ENCODE measurements at places on chromosomes 12 and 14.

DNA sequence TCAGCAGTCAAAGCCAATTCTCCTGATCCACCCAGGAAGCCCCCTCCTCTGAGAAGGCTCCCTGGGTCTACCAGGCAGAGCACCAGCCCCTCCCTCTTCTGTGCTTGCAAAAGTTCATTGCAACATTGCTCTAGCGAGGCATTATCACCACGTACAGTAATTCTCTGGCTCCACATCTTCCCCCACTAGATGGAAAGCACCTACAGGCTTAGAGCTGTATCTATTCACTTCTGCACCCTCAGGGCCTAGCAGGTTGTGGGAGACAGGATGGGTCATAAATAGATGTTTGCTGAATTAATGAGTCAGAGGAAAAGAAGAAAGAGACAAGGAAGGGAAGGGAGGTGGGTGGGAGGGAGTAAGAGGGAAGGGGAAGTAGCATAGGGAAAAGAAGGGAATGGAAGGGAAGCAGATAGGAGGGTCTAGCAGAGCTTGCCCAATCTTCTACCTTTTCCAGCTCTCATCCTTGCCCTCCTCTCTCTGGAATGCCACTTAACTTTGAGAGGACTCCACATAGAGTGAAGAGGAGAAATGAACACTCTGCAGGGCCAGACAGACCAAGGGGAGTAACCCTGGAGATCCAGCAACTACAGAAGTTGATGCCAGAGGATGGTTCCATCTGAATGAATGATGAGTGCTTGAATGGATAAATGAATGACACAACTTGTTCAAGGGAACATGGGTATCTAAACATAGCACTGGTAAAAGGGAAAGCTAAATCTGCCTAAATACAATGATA, 42.0 kb upstream of the NT5DC3 start:
- DNase-seq, result no peak

DNA sequence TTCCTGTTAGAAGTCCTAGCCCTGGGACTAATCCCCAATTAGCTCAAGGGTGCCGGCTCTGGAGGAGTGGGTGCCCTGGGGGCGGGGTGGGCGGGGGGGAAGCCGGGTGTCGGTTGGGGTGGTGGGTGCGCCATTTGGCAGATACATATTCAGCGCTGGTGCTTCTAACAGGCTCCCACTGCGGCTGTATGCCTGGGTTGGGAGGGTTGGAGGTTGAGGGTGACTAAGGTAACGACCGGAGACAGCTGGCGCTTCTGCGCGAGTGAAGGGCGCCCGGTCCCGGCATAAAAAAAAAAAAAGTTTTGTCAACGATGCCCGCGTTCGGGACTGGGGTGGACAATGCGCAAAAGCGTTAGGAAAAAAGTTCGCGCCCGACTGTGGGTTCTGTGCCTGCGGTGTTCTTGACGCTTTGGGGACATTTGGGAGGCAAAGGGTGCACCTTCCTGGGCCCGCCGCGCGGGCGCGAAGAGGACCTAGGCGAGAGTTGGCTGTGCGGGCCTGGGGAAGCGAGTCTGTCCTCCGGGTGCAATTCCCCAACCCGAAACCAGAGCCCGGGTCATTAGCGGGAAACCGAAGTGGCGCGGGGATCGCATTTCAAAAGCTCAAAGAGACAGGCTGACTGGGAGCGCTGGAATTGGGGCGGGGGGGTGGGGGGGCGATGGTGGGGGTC, 19.2 kb downstream of the TBX3 start:
- DNase-seq, result no peak

DNA sequence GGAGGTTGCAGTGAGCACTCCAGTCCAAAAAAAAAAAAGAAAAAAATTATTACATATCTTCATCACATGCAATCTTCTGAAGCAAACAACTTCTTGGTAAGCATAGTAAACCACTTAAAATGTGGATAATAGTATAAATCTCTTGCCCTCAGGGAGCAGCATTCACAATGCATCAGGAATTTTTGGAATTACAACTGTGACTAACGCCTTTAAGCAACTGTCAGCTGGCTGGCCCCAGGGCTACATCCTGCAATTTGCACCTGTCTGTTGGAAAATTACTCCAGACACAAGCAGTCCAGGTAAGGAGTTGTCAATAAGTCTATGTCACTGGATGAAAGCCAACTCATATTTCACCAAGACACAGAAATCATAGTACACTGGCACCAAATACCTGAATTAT, 5.5 kb upstream of the SLC7A7 start:
- no peak for DNase-seq

- DNase-seq, result no peak
These were observed 87.1 kb downstream of the FBXL14 start for GRCh38 chr12:1507308-1507707.

DNA sequence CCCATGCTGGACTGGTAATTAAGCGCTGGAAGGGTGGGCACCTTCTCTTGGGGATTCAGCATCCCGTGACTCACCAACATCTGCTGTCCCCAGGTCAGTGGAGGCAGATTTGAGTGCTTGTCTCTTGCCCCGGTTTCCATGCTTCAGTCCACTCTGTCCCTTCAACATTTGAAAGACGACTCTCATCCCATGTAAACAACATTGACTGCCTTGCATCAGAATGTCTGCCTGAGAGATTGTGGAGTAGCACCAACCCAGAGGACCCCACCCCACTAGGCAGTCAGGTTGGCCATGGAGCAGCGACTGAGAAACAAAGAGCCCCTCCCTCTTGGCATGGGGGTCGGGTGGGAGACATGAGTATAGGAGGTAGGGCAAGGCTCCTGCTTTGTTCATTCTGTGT, 4.9 kb upstream of the STAC3 start:
- no peak for DNase-seq

- DNase-seq, result no peak
These were observed 27.1 kb downstream of the DAD1 start for GRCh38 chr14:22561661-22562579.

- DNase-seq, result peak; percentile 44
These were observed 98.6 kb downstream of the SCARB1 start for GRCh38 chr12:124764870-124765580.

- DNase-seq, result no peak
These were observed 953.3 kb downstream of the TRHDE start for GRCh38 chr12:73225371-73225937.

GRCh38 chr14:99772371-99773283, 20.6 kb upstream of the EML1 start:
- no peak for DNase-seq

- no peak for DNase-seq
These were observed 117.2 kb downstream of the SAMD4A start for GRCh38 chr14:54683882-54684794.

DNA sequence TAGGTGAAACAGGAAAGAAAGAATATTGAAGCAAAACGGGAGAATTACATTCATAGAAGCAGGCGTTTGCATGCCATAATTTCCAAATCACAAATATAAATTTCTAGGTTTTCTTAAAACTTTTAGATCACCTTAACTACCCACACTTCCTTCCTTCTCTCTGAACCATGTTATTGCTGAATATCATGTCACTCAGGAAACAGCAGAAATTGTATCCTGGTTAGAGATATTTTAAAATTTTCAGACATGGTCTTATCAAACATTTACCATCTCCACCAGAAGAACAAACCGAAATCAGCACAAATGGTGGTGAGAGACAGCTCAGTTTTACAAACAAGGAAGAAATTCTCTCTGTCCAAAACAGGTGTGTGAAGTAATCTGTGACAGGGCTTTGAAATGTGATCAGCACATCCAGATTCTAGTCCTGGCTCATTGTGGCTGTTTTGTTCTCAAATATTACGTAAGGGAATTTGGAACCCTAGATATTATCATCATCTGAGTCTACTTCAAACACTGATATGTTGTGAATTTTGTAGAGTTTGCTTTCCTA, 16.3 kb downstream of the TESPA1 start:
- no peak for DNase-seq

DNA sequence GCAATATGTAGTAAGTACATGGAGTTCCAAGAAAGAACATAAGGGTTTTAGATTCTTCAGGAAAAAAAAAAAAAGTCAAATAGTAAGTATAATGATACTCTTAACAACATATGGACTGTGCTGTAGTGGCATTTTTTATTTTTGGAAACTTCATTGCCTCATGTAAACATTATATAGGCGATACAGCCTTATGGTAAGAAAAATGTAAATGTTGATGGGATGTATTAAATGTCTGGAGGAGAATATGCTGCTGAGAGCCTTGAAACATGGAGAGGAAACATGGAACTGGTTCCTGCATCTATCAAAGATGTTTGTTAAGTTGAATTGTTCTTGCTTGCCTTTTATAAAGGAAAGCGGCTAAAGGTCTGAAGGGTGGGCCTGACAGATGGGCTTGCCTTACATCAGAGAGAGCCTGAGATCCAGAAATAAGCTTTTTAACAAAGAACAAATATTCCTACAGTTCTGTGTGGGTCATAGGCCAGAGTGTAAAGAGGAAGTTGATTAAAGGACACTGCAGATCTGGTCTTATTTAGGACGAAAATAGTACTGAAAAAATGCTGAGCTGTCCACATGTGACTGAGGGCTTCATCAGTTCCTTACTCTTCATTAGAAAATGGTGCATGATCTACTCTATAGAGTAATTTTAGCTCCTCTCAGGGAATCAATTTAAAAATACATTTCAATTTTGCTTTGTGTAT, 448.1 kb upstream of the DCN start:
- DNase-seq, result no peak

DNA sequence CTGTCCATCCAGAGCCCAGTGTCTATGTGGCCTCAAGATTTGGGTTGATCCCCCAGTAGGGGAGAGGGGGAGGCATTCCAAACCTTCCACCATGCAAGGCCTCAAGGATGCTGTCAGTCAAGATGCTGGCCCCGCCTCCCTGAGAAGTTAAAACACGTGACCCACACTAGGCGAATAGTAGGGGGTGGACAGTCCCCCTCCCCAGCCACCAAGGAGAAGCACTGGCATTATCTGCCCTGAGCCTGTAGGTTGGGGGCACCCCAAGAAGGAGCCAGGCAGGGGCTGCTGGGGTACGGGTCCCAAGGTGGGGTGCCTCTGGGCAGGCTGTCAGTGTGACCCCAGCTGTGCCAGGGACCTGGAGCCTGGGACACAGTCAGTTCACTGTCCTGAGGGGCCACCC, 2.3 kb downstream of the SLC25A29 start:
- DNase-seq, result no peak

GRCh38 chr14:104388541-104389325, 190.8 kb upstream of the C14orf180 start:
- no peak for DNase-seq

DNA sequence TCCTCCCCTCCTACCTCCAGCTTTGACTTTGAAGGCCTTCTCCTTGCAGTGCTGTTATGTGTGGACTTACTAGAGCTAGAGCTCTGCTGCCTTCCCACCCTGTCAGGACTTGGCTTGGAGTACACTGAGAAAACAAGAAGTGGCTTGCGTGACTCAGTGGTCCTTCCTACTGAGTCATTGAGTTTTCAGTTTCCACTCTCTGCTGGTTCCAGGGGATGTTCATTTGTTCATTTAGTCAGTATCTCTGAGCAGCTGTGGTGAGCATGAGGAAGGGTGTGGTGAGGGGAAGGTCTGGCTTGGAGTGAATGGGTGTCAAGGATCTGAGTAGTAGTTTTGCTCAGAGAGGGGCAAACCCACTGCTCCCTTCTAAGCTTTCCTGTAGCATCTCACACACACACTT, 17.2 kb upstream of the ELK3 start:
- DNase-seq, result no peak

GRCh38 chr12:29612912-29613311, 115.4 kb upstream of the OVCH1 start:
- no peak for DNase-seq

GRCh38 chr14:72787841-72788240, 106.1 kb downstream of the DPF3 start:
- DNase-seq, result no peak

- DNase-seq, result no peak
These were observed 30.8 kb upstream of the PNMA1 start for GRCh38 chr14:73744874-73745529.

GRCh38 chr12:130014485-130014807, 110.6 kb upstream of the TMEM132D start:
- no peak for DNase-seq

- no peak for DNase-seq
These were observed 41.6 kb downstream of the FBXO21 start for GRCh38 chr12:117148642-117149041.

DNA sequence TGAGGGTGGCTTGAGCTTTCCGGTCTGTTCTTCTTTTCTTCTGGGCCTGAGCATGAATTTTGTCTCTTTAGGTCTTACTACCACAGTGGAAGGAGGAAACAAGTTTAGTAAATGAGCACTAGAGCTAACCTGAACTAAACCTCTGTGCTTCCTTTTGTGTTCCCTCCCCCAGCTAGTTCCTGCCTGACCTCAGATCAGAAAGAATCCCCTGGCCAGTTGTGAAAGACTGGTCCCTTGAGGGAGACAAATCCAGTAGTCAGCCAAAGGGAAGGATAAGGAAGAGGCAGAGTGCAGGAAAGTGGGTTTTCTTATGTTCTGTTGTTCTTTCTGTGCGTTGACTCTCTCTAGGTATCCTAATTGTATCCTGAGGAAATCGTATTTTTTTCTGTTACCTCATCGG, 17.5 kb downstream of the ZNF664 start:
- no peak for DNase-seq

DNA sequence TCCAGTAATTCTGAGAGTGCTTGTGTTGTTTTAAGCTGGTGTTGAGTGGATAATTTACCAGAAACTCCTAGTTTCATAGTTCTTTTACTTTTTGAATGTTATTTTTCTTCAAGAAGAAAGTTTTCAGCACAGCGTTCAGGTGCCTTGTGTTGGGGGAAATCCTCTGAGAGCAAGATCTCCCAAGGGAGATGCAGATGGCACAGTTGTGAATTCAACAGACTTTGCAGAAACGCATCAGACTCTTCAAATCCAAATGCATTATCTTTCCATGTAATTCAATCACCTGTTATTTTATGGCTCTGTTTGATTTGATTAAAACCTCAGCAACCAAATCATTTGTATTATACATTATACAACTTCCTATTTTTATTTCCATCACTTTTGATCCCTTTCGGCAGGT, 439.9 kb downstream of the EGLN3 start:
- DNase-seq, result no peak

GRCh38 chr14:70808416-70809224, 693 bp downstream of the MAP3K9 start:
- no peak for DNase-seq

GRCh38 chr12:42780671-42781070, 191.1 kb upstream of the PRICKLE1 start:
- DNase-seq, result no peak

- DNase-seq, result no peak
These were observed 41.9 kb downstream of the TTC8 start for GRCh38 chr14:88866305-88866704.

DNA sequence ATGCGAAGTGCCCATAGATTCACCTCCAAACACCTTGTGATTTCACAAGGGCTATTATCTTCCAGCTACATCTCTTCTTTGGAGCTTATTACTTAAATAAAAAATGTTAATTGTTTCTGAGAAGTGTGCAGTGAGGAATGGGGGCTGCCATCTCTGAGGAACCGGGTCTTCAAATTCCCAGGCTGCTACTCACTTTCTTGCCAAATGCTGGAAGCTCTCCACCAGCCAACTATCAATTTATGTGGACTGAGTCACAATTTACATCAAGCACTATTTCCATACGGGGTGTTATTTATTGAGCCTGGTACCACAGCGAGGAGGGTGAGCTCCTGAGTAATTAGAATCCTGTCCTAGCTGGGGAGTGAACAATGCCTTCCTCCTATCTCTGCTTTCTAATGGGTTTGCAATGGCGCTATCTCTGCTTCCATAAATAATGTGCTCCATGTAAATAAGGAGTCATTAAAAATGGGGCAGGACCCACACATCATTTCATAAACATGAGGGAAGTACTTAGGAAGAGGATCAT, 898.3 kb downstream of the VRK1 start:
- DNase-seq, result no peak
